H9 (cell line): ENCODE measurements at places on chromosomes 16 and 17. TPM values are rescaled to one million over a fixed set of nuclear protein-coding genes. Genes with fewer than 3 reads are reported as not detected.

TBC1D3B gene
- total RNA-seq, result 5.5 and 8.8 TPM in 2 replicates

DNA sequence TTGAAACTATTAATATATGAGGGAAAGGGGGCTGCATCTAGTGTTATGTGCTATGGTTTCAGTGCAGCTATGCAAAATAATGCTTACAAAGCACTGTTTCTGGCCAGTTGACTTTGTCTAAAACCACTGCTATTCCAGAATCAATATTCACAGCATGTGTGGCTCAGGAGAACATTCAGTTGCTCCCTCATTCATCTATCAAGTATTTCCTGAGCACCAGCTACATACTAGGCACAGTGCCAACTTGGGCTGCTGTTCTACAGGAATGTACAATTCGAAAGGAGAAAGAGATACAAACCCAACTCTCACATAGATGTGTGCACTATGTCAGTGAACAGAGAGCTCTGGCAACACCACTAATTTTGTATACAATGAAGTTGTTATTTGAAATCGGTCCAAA lies 183.0 kb downstream of the PHKB start:
- no peak for DNase-seq

DNA sequence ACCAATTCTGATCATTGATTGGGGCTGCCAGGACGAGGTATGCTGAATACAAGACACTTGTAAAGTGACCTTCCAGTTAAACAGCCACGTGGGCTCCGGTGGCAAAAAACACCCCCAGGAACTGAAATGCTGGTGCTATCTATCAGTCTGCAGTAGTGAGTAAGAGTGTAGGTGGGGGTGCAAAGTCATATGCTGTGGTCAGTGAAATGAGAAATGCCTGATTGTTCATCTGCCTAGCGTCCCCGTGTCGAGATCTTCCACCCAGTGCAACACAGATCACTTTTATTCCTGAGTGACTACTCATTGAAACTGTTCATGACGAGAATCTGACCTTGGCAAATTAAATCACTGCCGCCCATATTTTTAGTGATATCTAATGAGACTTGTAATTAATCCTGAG lies 806.5 kb upstream of the GOT2 start:
- DNase-seq, result no peak

- no peak for DNase-seq
These were observed 4.8 kb upstream of the ERBB2 start for GRCh38 chr17:39695089-39695474.

CHST6 gene
- 20.7 and 20.8 TPM in 2 replicates for total RNA-seq
